ENCODE measurements at places on chromosomes 7 and 10.

DNA sequence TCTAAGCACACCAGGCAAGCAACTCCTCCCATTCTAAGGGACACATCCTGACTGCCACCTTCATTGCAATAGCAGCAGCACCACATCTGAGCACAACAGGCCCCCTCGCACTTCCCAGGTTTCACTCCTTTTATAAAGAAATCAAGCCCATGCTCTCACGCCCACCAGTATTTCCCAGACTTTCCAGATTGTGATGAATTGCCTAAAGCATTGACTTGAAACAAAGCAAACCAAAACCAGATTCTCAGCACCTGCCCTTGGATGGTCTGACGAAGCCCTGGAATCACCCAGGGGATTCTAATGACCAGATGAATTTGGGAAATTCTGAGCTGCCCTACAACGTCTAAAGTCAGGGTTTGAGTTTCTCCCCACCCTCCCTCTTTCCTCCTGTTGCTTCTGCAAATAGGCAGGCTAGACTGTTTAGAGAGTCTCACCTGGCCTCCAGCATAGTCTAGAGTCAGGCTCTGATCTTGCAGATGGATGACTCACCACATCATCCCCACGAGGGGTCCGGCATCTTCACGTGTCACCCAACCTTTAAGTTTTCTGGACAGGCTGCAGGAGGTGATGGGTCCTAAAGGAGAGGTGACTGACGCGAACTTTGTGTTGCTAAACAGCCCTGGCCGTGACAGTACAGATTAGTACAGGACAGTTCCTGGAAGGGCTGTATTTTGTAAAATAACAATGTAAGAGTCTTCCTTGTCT is 198.0 kb downstream of the SKIDA1 start:
- no peak for DNase-seq

DNA sequence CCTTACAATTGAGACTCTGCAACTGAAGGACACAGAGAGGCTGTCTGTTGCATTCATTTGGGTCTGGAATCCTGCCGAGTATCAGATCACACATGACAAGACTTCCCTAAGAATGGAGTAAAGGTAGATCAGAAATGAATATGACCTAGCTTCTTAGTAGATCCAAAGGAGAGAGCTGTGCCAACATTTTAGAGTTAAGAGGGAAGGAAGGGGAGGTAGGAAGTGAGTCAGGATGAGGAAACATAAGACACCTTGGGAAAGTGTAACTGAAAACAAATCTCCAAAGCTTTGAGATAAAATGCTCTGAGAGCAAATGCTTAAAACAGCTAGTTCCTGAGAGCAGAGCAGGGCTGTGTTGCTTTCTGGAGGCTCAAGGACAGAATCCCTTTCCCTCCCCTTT is 6.1 kb upstream of the SLC25A13 start:
- DNase-seq, result no peak

GRCh38 chr7:96612034-96612433 is 97.6 kb downstream of the SEM1 start:
- DNase-seq, result no peak

- DNase-seq, result no peak
Observed at GRCh38 chr10:76902949-76903348, 734.7 kb downstream of the KCNMA1 start.

DNA sequence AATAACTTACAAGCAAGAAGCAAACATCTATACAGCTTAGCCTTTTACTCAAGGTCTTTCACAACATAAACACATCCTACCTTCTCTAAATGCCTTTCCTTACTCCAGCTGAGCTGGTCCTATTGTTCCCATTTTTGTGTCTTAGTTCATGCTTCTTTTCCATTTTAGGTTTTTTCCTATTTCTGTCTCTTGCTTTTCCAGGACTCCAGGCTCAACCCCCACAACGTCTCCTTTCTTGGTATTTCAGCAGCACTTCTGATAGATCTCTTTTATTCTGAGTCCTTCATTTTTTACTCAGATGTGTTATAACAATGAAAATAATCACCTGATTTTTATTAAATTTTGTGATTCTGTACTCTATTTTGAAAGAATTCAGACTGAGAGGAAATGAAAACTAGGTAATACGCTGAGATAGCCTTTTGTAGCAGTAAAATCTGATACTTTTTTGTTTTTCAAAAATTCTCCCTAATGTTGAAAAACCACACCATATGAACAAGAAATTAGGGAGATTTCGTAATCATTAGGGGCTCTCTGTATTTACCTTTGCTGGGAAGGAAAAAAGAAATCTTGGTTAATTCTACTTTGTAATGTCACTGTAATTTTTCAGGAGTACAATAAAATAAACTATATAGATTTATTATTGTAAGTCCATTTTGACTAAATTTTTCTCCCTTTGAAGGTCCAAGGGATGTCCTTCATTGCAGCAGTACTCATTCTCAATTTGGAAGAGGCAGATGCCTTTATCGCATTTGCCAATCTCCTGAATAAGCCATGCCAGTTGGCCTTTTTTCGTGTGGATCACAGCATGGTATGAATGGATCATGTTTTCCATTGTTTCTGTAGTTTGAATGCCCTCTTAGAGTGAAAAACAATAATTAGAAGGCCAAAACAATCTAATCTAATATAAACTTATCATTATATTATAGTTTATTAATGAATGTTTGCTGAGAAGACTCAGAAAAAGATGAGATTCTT is 24.0 kb upstream of the HELLS start:
- DNase-seq, result no peak

Data from activated CD4-positive, alpha-beta T cell treated with anti-CD3 and anti-CD28 coated beads, Interleukin-2, Interleukin-4, amounts not matched to agents 100 ng/mL and 50 ng/mL, durations not matched to agents 16 hours and 8 hours (primary cell).